Stimulated activated CD4-positive, alpha-beta T cell treated with anti-CD3 and anti-CD28 coated beads, Interleukin-4, amount 100 ng/mL, for 48 hours (primary cell): ENCODE measurements at places on chromosomes 7 and 10.

DNA sequence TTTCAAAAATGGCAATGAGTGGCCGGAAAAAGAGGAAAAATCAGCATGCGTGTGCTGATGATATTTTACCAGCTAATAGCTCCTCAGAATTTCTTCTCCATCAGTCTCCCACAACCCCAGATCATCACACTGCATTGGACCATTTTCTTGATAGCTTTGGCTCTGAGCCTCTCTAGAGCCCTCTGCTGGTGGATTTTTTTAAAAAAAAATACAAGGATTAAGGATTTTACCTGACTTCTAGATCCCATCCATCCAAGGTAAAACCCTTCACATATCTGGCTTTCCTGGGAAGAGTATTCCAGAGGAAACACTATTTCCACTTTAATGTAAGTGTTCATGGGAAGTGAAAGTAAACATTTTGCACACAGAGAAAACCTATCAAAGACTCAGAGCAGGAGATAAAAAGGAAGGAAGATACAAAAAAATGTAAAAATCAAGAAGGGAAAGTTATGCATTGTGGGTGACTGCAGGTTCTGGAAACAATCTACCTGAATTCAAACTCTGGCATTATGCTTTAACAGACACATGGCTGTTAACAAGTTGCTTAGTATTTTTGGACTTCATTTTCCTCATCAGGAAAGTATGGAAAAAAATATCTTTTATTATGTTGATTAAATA is 380.9 kb downstream of the LRRTM3 start:
- DNase-seq: no peak

GRCh38 chr10:132452216-132452650 is 55.2 kb downstream of the PWWP2B start:
- DNase-seq: no peak

DNA sequence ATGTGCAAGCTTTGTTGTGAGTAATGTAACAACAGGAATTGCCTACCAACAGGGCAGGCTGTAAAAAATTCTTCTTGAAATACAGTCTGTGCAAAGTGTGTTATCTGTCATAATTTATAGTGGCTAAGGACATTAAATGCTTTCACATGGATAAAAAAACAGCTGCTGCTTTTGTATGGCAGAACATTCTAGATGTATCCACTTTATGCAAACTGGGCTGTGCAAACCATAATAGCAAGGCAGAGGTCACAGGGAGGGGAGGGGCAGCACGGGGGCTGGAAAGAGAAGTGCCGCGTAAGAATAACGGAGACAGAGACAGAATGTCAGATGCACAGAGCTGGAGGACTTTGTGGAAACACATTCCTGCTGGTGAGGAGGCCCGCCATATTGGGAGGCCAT is 86.1 kb downstream of the VOPP1 start:
- no peak for DNase-seq

DNA sequence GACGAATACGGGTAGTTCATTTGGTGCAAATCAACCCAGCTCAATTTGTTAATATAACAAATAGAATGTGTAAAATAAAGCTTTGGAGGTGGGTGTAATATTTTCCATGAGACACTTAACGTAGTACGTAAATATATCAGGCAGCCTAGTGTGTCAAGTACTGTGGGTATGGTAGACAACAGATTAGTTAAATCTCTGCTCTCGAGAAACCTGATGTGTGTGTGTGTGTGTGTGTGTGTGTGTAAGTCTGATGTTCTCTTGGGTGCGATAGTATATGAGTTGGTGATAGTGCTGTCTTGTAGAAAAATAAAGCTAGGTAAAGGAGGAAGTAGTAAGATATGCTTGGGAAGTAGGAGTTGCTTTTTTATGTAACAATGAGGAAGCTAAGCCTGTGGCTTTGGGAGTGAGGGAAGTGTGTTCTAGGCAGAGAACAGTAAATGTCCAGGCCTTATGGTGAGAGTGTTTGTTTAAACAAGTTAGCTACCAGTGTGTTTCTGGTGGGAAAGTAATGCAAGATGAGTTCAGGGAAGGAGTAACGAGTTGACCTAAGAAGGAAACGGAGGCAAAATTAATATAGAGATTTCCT is 26.1 kb downstream of the WAC start:
- DNase-seq: no peak
